ENCODE measurements at places on chromosomes 6 and 20. TPM values are rescaled to one million over a fixed set of nuclear protein-coding genes. Genes with fewer than 3 reads are reported as not detected.

DNA sequence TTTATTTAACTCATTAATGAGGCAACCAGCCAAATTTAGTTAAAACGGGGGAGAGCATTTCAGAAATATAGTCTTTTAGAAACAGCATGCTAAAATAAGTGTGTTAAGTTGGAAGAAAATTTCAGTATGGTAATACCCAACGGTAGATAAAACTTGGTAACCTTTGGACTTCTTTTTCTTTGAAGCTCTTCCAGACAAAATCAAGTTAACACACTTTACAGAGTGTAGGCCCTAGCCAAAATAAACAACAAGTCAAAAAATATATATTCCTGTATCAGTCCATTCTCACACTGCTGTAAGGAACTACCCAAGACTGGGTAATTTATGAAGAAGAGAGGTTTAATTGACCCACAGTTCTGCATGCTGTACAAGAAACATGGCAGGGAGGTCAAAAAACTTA is 279.6 kb downstream of the HIVEP2 start:
- no peak for DNase-seq

WFDC2 gene
- 38.0 TPM for total RNA-seq

DNA sequence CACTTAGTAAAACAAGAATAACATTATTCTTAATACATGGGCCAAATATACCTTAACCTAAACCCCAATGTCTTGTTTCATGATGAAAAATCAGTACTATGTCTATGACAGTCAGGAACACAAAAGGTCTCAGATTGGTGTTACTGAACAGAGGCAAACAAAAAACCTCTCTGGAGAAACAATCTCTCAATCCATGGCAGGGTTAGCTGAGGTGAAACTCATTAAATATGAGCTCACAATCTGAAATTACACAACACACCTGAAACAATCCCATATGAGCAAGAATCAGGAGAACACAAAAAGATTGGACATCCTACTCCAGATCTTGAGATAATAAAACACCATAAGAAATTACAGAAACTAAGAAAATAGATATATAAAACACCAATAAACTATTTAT is 6.5 kb upstream of the SLC17A4 start:
- no peak for DNase-seq

MICB gene
- total RNA-seq, result 4.1 TPM

DNA sequence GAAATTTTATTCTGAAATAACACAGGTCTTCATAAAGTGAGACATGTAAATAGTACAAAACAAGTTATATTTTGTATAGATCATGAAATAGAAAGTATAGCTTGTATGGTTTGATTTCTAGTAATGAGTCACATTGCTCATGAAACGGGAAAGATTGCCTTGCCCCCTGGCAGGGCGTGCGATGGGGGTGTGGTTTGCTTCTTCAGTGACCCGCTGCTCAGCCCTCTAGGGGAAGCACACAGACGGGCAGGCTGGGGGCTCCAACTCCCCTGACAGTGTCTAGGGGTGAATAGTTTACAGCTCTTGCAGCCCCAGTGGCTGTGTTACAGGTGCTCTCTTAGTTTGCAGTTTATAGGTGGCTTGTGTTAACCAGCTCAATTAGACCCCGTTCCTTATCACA is 170.5 kb upstream of the RGS17 start:
- DNase-seq, result no peak

IP6K3 gene
- 0.32 TPM for total RNA-seq

DNA sequence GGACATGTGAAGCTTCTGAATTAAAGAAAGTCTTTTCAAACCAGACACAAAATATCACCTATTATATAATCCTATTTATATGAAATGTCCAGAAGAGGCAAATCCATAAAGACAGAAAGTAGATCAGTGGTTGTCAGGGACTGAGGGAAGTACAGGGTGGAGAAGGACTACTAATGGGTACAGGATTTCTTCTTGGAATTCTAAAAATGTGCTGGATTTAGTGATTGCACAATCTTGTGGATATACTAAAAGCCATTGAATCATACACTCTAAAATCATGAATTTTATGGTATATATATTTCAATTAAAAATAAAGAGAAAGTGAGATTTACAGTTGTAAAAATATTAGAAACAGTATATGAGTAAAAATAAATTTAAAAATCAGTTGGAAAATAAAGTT is 18.7 kb upstream of the MC3R start:
- no peak for DNase-seq

DEFB121 gene
- not detected for total RNA-seq

COL21A1 gene
- total RNA-seq, result 9.7 TPM

APCDD1L gene
- total RNA-seq, result 0.88 TPM

- DNase-seq, result no peak
Observed at GRCh38 chr20:22984606-22985005, 50.5 kb upstream of the SSTR4 start.

PTCRA gene
- not detected for total RNA-seq

DNA sequence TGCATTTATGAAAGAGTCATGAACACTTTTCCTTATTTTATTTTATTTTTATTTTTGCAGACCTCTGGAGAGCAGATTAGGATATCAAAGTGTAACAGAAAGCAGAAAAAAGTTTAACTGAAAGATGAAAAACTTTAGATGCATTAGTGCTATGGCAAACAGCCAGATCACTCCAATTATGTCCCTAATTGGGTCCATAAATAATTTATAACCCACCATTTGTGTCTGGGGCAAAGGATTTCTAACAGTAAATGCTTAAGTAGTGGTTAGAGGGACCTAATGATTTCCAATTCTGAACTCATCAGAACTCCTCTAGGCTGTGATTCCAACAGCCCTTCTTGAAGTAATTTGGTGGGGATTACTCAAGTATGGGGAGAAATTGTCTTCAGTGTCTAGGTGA is 93.7 kb upstream of the PROKR2 start:
- no peak for DNase-seq

DNA sequence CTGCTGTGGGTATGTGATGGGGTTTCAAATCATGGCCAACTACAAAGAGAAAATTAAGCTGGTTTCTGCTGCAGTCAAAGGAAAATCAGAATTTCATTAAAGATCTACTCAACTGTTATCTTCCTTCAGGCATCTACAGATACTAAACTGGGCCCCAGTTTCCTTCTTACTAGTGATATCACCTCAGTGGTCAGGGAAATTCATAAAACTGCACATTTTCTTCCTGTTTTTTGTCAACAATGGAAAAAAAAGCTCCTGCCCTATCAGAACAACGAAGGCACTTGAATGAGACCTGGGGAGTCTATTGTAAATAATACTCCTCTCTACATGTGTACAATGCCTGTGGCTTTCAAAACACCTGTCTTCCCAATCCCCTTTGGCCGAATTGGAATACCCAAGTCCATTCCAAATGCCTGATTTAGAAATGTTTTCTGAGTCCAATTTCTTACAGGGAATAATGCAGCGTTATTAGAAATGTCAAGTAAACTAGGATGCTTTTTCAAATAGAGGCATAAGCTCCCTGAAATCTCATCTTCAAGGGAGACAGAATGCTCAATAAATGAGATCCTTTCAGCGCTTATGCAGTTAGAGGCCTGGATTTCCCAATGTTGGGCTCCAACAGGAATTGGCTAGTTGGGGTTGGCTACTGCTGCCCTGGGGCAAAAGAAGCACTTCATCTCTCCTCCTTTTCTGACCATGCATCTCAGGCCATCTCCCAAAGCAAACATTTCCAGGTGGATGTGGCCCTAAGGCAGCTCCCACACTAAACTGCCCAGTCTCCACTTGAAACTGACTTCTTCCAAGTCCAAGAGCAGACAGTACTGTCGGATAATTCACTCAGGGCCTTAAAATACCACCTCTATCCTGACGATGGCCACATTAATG is 143.3 kb downstream of the NFATC2 start:
- no peak for DNase-seq

GRCh38 chr6:73180076-73180738 is 45.1 kb downstream of the KHDC1L start:
- DNase-seq, result no peak

GRCh38 chr6:5701174-5701573 is 305.6 kb downstream of the NRN1 start:
- no peak for DNase-seq

DNA sequence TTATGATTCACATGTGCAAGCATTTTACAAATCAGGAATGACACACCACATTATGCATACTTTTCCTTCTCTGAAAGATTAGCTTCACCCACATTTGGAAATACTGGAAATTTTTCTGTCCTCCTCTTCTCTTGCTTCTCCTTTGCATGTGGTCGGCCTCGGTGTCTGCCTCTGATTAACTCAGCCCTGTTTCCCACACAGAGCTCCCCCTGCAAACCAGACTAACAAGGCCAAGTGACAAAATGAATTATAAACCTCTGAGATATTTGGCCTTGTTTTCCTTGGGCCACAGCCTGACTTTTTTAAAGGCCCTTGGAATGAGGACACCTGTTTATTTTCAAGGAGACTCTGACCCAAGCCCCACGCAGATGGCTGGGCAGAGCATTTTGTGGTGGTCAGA is 9.0 kb upstream of the CCN6 start:
- no peak for DNase-seq

DNA sequence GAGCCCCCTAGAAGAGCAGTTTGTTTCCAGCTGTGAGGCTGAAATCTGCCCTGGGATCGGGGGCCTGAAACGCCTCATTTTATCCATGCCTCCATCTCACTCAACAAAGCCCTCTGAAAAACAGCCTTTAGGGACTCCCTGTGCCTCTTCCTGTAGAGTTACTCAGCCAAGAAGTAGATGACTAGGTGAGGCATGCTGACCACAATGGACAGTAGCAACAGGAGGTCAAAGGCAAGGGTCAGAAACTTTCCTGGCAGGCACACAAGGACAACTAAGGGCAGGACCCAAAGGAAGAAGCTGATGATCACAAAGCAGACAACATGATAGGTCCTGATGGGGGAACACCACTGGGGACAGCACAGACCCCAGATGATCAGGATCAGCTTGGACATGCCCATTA is 12.8 kb downstream of the MAS1L start:
- DNase-seq, result no peak

DNA sequence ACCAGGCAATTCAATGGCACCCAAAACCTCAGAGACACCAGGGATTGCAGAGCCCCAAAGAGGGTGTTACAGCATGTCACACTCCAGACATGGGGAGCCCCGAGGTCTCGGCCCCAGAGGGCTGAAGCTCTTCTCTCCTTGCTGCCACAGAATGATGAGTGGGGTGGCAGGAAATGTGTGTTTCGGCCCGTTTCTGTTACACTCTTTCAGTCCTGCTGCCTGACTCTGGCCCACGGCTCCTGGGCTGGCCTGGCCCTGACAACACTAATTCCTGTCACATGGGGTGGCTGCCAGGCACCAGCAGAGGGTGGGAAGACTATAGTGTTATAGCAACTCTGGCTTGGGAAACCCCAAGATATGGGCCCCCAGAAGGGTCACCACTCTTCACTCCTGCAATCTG is 183.6 kb downstream of the KHDRBS2 start:
- DNase-seq, result peak; percentile 50

Measured in posterior vena cava (tissue), 2 donors.